ENCODE measurements at places on chromosomes 1 and 21.

GRCh38 chr1:33762962-33763361 is 100.9 kb upstream of the HMGB4 start:
- DNase-seq = no peak

DNA sequence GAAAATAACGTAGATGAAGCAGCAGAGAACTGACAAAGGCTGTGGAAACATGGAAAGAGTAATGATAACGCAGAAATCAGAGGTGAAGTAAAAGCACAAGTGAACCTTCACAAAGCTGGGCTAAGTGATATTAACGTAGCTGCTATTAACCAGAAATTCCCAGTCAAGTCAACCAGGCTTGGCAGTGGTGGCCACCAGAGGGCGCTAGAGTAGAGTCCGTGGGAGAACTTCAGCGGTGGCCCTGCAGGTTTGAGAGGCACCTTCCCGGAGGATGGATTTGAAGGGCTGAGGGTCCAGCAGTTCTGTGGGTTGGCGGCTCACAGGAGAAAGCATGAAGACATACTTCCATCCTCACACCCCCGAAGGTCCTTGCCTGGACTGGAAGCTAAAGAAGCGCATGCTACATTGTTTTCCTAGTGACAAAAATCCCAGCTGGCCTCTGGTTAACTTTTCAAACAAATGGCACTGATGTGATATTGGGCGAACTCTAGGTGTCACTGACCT is 81.7 kb upstream of the ZNF648 start:
- peak; percentile 62 for DNase-seq

DNA sequence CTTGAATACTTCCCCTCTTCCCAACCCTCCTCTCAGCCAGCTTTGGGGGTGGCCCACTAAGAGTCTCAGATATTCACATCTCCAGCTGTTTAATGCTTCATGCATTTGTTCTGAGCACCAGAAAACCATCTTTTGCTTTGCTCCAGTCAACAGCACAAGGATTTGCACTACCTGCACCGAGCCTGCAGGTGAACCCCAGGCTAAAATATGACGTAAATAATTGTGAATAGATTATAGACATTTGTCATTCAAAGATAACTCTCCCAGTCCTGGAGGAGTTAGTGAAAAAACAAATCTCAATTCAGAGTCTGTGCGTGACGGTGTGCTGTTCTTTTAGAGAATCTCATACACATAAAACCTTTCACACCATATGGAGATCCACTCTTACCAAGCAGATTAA is 7.4 kb downstream of the CD247 start:
- no peak for DNase-seq

DNA sequence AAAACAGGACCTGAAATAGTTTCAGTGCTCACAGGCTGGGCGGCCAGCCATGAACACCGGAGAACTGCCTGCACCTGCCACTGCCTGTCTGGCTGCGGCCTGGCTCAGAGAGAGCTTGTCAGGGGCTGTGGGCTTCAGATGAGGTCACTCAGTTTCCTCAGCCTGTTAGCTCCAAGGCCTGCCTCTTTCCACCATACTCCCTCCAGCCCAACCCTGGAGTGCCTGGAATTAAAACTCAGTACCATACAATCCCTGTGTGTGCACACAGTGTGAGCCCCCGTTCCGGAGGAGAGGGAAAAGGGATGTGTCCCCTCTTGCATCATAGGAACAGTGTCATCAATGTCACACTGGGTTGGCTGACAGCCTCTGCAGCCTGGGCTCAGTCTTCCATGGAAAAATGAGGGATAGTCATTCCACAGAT is 16.2 kb downstream of the CACNA1S start:
- no peak for DNase-seq

GRCh38 chr1:152036267-152037216 is at the start of gene S100A11:
TSS of gene S100A11 (minus strand) at chr1:152037004. CDS start at chr1:152036915, 89 bp downstream.
- DNase-seq = peak; percentile 78

GRCh38 chr1:159839116-159839849 is 12.6 kb downstream of the SLAMF8 start:
- DNase-seq = no peak

GRCh38 chr21:30257773-30258172 is 25.0 kb downstream of the KRTAP24-1 start:
- peak; percentile 42 for DNase-seq

- no peak for DNase-seq
Measured at GRCh38 chr21:38787461-38788274, 18.1 kb upstream of the ETS2 start.

DNA sequence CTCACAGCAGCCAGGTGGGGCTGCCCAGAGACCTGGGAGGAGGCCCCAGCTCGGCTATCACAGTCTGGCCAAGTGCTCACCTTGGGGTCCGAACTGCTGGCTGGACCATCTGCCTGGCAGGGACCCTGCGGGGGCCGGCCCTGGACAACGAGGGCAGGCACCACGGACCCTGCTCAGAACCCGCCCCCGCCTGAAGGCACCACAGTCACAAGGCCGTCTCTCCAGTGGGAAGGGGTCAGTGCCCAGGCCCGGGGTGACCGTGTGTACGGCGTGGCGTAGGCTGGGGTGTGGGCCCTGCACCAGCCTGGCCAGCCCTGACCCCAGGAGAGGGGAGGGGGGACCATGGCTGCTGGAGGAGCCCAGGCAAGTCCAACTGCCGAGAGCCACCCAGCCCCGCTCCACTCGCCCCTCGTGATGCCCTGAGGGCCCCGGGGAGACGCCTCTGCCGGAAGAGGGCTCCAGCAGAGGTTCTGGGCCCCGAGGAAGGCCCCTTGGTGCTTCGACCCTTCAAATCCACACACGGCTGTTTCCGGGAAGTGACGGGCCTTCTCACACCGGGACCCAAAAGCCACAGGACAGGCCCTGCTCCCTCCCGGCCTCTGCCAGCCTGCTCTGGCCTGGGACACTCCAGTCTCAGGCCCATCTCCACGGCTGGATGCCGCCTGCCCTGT is 11.2 kb upstream of the RNF223 start:
- no peak for DNase-seq

DNA sequence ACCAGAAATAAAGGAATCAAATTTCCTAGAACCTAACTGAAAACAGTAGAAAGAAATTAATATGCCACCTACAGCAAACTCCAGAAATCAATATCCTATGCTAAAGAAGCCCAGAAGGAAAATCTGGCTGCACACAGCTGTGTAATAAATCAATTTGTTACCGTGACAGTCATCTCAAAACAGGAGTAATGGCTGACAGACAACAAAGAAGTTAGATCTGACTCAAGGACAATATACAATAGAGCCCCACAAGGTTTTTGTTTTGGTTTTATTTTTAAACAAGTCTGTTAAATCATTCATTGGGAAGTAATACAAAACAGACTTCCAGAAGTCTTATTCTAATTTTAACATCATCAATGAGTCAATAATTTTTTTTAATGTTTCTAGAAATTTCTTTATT is 168.4 kb downstream of the RERE start:
- no peak for DNase-seq

GRCh38 chr1:234986750-234987414 is 141.8 kb downstream of the TOMM20 start:
- peak; percentile 68 for DNase-seq

DNA sequence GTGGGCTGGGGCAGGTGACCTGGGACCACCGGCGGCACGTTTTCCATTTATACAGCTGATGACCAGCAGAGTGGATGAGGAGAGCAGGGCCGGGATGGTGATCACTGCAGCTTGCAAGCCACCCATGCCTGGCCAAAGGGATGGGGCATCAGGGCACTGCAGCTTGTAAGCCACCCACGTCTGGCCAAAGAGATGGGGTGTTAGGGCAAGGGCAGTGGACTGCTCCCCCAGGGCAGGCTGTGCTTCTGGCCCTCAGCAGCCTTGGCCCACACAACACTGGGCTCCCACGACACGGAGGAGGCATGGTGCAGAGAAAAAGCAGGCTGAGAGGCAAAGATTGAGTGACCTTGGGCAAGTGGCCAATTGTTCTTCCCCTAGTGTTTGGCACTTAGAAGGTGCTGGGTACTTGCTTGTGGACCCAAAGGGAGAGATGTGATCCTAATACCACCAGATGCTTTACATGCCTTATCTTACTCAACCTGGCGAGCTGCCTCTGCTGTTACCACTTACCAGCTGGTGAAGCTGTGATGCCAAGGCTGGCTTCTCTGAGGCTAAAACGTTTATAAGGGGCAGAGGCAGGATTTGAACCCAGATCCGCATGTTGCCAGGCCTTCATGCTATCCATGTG is 48.3 kb downstream of the TRIM62 start:
- no peak for DNase-seq

DNA sequence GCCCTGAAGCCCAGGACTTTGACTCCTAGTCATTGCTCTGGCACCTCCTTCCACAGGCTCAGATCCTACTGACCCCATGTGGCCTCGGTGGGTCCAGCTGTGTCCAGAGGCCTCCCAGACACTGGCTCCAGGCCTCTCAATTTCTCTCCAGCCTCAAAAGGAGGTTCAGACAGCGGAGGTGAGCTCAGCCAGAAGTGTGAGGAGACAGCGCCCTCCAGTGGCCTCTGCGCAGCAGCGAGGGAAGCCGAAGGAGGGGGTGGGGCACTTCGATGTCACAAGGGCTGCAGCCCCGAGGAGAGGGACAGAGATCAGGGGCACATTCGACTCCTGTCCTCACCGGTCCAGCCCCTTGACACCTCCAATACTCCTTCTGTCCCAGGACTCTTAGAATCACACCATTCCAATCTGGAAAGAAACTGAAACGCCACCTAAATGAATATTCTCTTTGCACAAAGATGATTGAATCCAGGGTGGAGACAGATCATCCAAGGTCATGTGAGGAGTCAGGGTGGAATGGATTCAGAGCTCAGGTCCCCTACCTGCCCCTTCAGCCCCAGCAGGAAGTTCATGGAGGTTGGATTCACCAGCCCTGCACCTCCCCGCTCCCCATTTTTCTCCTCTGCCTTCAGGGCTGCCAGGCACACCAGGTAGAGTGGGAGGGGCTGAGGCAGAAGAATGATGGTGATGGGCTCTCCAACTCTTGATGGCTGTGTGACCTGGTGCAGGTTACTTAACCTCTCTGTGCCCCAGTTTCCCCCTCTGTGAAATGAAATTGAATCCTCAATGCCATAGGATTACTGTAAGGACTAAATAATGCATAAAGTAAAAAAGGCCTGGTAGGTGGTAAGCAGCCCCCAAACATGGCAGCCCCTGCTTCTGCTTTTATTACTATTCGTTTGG is 34.8 kb upstream of the ZBTB40 start:
- peak; percentile 51 for DNase-seq

DNA sequence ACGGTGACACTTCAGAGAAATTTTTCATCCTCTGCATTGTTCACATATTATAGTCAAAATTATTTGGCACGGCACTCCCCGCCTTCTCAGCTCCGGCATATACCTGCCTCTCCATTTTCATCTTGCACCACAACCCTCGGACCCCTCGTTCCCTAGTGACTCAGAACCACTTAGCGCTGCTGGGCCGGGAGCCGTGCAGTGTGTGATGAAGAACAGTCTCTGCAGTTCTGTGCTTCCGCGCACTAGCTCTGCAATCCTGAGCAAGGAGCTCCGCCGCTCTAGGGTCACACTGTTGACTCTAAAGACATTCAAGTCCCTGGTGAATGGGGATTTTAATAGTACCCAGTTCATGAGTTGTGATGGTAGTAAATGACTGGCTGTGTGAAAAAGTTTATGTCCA is 221.2 kb downstream of the SLC35F3 start:
- no peak for DNase-seq

GRCh38 chr1:107358619-107359327 is 217.9 kb downstream of the NTNG1 start:
- peak; percentile 17 for DNase-seq

DNA sequence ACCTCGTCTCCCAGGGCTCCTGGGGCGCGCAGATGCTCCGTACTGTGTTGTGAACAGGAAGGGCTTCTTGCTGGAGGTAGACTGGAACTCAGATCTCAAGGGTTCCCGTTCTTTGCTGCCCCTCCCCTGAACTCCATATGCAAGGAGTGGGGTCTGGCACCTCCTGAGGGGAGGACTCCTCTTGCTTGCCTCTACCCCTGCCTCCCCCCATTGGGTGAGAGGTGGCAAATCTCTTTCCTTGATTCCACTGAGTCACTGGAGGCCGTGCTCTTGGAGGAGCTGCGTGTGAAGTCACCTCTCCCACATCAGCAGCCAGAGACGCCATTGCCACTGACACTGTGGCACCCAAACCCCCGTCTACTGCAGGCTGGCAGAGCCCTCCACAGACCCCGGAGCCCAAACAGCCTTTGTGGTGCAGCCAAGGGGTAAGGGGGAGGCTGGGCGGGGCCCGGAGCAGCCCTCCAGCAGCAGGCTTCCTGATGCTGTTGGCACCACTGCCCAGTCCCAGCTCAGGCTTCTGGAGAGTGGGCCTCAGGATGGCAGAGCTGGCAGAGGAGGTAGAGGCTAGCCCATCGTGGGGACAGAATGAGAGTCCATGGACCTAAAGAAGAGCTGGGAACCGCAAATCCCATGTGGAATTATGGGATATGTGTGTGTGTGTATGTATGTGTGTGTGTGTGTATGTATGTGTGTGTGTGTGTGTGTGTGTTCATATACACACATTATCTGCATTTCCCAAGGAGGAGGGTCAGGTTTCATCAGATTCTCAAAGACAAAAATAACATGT is 104.9 kb upstream of the RUNX3 start:
- no peak for DNase-seq

DNA sequence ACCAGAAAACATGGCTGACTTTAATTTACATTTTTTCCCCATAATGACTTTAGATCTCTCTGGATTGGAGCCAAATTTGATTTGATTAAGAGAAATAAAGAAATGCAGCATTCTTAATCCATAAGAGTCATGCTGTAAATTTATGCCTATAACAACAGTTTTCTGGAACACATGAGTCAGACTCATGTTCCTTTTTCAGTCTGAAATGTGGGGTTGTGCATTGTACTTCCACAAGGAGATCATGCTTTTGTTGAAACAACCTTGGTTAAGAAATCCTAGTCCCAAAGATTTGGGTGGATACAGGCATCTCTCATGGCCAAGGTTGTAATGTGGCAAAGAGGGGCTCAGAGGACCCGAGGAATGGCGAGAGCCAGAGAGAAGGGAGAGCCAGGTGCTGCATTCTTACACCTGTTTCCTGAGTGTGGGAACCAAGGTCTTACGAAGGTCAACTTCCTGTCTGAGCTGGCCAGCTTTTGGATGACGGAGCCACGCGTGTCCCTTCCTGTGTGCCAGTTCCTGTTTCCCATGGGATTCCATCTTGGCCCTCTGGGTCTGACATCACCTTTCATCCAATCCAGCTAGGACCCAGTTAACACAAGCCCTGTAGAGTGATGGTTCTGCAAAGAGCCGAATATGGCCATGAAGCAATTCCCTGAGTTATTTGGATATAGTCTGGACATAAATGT is 23.1 kb downstream of the CLDN14 start:
- DNase-seq = no peak

GRCh38 chr21:38976900-38977299 is 171.2 kb downstream of the ETS2 start:
- no peak for DNase-seq

GRCh38 chr1:12609469-12610003 is 8.5 kb downstream of the DHRS3 start:
- DNase-seq = no peak

DNA sequence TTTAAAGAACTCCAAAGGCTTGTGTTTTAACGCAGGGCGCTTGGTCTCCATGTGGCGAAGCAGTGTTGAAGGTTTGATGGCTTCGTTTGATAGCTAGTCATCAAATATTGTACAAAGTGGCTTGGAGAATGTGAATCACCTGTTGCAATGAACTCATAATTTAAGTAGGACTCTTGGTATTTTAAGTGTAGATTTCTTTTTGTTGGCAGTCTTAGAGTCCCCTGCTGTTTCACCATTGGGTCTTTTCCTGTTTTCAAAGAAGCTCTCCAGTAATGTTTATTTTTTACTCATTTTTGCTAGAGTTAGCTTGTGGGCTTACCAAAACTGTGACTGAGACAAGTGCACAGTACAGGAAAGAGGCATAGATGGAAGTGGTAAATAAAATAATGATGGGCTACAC is 26.2 kb downstream of the RASAL2 start:
- no peak for DNase-seq

- peak; percentile 47 for DNase-seq
Measured at GRCh38 chr21:17051054-17051453, 461.8 kb upstream of the CXADR start.
